Cardiac septum (tissue), 1 donor: ENCODE measurements at places on chromosomes 7 and 10. TPM values are rescaled to one million over a fixed set of nuclear protein-coding genes. Genes with fewer than 3 reads are reported as not detected.

Gene NPSR1
- not detected for total RNA-seq

GRCh38 chr10:63760034-63760707, 239.0 kb downstream of the REEP3 start:
- no peak for DNase-seq

DNA sequence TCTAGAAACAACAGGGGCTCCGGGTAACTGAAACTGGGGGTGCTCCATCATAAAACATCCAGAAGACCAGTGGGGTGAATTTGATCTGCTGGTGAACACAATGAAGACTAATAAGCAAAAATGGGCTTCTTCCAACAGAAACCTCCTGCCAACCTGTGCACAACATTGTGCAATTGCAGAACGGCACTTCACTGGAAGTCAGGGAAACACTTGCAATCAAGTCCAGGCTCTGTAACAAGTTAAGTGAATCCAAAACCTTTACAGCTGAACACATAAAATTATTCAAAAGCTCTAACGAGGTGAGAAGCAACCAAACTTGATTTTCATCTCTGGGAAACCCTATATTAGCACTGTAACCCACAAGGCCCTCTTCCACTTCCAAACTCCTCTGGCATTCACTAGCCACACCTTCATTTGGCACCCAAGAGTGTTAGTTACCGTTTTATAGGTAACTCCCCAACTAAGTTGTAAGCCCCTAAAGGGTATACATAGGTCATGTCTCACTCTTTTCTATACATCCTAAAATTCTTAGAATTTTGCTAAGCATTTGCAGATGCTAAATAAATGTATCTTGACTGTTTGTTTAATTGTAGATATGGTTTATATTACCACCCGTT, 22.0 kb downstream of the IMMP2L start:
- no peak for DNase-seq

GRCh38 chr10:112160834-112161233, 22.7 kb downstream of the GPAM start:
- no peak for DNase-seq

Gene PLXDC2
- total RNA-seq, result 22.6 TPM

Gene IGFBP1
- not detected for total RNA-seq

DNA sequence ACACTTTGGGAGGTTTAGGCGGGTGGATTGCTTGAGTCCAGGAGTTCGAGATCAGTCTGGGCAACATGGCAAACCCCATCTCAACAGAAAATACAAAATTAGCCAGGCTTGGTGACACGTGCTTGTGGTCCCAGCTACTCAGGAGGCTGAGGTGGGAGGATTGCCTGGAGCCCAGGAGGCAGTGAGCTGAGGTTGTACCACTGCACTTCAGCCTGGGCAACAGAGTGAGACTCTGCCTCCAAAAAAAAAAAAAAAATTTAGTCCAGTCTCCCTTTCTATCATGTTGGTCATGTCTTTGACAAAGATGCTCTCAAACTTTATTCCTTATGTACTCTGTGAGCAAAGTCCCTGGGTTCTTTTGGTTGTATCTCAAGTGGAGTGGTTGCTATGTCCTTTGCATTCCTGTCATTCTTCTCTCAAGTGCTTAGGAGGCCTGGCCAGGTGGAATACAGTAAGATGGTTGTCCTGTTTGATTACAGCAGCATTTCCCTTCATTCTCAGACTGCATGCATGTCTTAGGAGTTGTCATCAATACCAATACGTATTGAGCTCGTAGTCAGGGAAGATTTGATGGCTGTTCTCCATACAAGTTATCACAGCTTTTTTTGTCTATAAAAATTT, 85.7 kb downstream of the MMRN2 start:
- DNase-seq, result no peak

Gene ANLN
- total RNA-seq, result 0.57 TPM

GRCh38 chr10:89879121-89879520, 177.7 kb downstream of the KIF20B start:
- no peak for DNase-seq

- DNase-seq, result no peak
These were observed 1.5 kb downstream of the STX1A start for GRCh38 chr7:73717991-73718405.

Gene PNLIPRP2
- not detected for total RNA-seq
